Adipocyte (in vitro differentiated cells): ENCODE measurements at places on chromosomes 7 and 10.

- no peak for DNase-seq
These were observed 17.6 kb downstream of the SFTPA2 start for GRCh38 chr10:79542626-79543025.

DNA sequence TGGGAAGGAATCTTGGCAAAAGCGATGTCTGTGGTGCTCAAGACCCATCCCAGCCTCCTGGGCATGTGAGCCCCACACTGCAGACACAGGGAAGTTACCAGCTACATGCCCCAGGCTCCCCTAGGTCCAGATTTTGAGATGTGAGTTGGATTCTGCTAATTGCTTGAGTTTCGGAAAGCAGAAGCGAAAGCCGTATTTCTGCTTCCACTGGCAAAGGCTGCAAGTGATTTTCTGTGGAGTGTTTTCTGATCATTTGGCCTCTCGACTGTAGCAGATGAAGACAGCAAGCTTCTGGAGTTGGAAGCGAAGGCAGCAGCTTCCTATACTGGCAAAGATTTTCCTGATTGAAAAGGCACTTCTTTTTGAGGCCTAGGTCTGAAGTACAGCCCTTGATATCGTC lies 29.6 kb downstream of the ANKRD16 start:
- DNase-seq, result no peak

DNA sequence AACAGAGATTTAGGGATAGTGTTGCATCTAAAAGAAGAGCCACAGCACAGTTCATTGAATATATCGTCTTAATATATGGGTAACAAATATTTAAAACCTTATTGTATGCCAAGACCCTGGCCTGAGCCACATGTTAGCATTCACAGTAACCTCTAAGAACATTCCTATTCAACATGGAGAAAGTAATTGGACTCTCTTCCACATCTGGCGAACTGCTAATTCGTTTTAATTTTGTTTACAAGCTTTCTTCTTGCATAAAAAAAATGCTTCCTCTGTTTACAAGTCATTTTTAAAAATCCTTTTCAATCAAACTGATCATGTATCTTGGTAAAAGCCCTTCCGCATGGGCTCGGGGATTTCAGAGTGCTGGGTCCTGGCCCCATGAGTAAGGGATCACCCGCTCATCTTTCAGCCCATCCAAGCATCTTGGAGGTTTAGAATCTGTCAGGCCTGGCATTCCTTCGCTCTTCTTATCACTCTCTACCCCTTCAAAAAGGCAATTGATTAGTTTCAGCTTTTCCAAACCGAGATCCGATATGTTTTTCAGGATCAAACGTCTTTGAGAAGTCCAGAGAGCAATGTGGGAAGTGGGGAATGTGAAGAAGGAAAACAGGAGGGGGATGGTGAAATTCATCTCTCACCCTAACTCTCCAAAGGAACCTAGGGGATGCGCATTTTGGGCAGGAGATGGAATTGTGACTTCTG lies 7.3 kb downstream of the TWIST1 start:
- peak; percentile 49 for DNase-seq

- DNase-seq, result no peak
These were observed 172.3 kb downstream of the KCND2 start for GRCh38 chr7:120445276-120445675.

DNA sequence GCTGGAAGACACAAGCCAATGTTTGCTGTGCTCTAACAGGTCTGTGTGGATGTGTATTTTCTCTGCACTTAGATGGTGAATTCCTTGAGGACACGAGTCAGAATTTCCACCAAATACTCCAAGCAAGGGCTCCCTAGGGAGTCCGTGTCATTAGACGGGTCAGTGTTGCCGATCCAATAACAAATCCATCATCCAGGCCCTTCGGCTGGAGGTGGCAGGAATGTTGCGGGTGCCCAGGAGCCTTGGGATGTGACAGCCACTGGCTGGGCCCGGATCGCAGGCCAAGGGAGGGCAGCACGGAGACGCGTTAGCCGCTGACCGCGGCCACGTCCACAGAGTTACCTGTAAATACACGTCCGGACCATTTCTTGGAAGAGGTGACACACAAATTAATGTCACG lies 186.8 kb downstream of the WDR37 start:
- no peak for DNase-seq

DNA sequence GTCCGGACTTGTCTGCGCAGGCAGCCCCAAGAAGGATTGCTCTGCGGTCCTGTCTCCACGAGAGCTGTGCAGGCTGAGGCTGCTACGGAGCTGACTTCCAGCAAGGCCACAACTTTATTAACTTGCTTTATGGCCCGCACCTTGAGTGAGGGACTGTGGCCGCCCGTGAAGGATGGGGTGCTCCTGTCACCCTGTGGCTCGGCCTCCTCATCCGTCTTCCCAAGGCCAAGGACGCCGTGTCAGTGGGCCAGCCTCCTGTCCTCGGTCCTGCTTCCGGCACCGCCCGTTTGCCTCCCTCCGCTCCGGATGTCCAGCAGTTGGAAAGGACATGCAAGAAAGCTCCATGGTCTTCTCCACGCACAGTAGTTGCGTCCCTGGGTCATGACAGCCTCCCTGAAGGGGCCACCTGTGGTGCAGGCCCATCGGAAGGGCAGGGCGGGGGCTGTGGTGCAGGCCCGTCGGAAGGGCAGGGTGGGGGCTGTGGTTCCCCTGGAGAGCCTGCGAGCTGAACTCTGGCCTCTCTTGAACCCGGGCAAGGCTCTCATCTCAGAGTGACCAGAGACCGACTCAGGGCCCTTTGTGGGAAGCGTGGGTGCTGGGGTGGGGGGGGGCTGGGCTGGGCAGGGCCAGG lies 87.1 kb downstream of the NKX6-2 start:
- no peak for DNase-seq

DNA sequence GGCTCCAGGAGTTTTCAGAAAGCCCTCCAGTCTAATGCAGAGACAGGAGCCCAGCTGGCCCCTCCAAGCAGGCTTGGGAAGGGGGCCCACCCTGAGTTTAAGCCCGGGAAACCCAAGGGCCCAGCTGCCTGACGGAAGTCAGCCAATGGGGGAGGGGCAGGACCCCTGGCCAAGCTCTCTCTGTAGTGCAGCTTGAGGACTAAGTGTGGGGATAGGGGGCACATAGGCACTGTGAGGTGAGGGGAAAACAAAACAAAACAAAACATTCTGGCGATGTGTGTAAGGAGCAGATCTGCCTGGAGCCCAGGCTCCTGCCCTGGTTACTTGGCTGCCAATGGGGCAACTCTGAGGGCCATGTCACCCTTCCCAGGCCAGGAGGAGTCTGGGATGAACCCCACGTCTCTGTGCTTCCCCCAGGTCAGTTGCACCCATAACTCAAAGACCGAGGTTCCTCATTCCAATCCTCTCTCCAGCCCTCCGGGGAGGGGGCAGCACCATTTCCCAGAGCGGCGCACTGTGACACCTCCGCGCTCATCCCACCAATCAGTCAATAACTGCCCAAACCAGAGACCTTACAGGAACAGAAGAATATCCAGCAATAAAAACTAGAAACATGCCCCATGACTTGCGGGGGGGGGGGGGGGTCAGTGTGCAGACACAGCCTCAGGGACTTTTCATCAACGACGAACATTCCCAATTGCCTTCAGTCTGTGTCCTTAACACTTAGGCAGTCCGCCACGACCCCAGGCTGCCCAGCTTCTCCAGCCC lies 1.7 kb downstream of the CXCL12 start:
- no peak for DNase-seq

- DNase-seq, result peak; percentile 10
These were observed 209.6 kb downstream of the KIAA1217 start for GRCh38 chr10:24418532-24418931.

GRCh38 chr7:128939861-128940410 lies 2.2 kb downstream of the IRF5 start:
- DNase-seq, result no peak

DNA sequence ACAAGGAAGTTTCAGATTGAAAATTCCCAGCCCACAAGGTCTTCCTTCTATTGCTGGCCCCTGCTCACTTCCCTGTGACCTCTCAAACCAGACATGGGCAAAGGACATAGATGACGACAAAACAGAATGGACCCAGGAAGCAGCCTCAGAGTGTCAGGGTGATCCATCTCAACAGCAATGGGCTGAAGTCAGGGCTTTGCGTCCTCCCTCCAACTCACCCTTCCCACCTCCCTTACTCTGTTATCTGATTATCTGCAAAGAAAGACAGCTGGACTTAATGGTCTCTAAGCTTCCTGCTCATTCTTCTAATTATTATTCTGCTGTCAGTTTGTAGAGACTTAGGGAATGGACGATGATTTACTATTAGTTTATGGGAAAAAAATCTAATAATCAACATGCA lies 115.9 kb downstream of the PIP4K2A start:
- no peak for DNase-seq

- no peak for DNase-seq
These were observed 9.3 kb upstream of the JCAD start for GRCh38 chr10:30068492-30069223.

DNA sequence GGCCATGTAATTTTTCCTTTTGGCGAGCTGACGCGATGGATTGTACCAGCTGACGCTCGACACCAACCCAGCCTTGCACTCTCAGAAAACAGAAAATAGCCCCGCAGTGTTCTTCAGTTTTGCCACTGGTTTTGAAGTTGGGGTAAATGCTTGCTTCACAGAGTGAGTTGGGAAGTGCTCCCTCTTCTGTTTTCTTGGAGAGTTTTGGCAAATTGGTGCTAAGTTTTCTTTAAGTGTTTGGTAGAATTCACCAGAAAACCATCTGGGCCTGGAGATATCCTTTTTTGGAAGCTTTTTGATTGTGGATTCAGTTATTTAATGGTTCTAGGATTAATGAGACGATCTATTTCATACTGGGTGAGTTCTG lies 252.8 kb downstream of the ELFN1 start:
- DNase-seq, result no peak

DNA sequence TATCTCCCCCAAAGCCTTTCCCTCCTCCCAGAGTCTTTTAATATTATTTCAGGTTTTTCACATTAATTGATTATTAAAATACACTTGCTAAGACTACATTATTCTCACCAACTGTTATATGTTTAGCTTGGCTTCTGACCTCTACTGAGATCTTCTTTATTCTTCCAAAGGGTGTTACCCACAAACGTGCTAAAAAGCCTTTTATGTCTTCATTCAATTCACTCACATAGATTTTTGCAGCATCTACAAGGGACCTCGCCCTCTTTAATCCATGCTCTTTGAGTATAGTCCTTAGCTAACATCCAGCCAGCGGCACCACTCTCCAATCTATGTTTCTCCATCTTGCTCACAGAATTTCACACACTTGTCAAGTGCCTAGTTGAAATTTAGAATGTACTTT lies 115.9 kb downstream of the HIPK2 start:
- DNase-seq, result no peak

GRCh38 chr7:56079450-56080185 lies 13.1 kb downstream of the PHKG1 start:
- DNase-seq, result peak; percentile 86

DNA sequence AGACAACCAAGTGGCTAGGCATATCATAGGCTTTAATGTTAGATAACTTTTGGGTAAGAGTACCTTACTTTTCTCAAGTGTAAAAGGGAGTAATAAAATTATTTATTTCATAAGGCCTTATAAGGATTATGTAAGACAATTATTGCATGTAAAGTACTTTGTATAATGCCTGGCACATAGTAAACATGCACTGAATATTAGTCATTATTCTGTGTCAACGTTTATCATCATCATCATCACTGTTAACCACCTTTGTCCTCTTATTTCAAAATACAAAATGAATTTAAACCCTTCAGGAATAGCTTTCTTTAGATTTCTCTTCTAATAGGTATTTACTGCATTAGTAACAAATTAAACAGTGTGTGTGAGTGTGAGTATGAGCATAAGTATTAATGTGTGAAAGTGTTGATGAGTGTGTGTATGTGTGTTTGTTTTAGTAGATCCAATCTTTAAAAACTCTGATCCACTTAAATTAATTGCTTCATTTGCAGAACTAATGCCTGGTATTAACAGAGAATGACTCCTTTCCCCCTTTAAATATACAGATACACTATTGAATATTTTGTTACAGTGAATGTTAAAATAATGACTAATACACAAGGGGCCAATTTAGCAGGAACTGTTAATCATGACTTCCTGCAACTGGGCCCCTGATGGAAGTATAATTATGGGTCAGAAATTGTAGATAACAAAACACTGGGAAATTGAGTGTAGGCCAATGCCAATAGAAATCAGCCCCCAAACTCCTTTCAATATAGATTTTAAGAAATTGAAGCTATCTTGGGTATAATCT lies 213.3 kb upstream of the FZD8 start:
- DNase-seq, result no peak

- peak; percentile 96 for DNase-seq
These were observed 193.2 kb downstream of the MYOF start for GRCh38 chr10:93288679-93289634.

GRCh38 chr7:30474893-30475292 lies 3.7 kb downstream of the NOD1 start:
- DNase-seq, result no peak

DNA sequence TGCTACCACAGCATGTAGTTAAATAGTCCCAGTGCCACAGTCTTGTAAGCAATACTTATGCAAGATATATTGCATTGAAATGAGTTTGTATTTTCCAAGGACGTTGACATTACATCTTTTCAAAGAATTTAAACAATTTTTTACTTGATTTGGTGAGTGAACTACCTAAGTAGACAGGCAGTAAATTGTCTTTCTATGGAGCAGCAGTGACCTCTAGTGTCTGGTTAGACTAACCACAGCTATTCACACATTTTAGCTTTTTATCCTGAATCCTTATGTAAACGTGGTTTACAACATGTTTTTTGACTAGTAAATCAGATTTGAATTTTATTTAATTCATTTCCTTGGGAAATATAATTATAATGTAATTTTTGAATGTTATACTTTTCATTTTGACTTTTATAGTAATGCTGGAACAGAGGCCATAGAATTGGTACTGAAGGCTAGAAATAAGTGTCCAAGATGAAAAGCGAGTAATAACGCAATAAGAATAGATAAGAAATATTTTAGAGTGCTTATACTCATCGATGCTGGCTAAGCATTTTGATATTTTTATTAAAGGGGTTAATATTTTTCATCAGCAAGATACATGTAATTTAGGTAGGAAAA lies 5.6 kb downstream of the LRRTM3 start:
- DNase-seq, result peak; percentile 86

- DNase-seq, result no peak
These were observed 19.2 kb downstream of the KCP start for GRCh38 chr7:128891110-128891941.

- DNase-seq, result no peak
These were observed 32.8 kb downstream of the AGAP3 start for GRCh38 chr7:151119055-151119415.

- DNase-seq, result no peak
These were observed 254.4 kb downstream of the ANKRD7 start for GRCh38 chr7:118478931-118479330.

GRCh38 chr7:119900996-119901672 lies 371.8 kb upstream of the KCND2 start:
- DNase-seq, result peak; percentile 1

- DNase-seq, result peak; percentile 88
These were observed 49.6 kb downstream of the PDE1C start for GRCh38 chr7:32020551-32021159.

DNA sequence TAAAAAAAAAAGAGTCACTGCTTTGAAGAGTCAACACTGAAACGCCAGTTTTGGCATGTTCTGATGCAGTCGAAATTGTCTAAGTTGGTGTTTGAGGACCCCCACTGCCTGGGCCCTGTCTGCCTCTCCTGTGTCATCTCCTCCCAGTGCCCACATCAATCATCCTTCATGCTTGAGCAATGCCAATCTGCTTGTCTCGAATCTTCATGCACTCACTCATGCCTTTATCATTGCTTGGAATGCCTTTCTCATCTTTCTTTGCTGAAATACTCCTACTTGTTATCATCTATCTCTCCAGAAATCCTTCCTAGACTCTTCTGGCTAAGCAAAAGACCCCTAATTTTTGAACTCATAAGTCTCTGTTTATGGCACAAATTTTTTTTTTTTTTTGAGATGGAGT lies 42.1 kb upstream of the PLPP4 start:
- no peak for DNase-seq
